ENCODE measurements at places on chromosomes 6 and 20.

- H3K27ac ChIP-seq = no peak overlapping the region
- H3K4me3 ChIP-seq = no peak overlapping the region
- H3K36me3 ChIP-seq = no peaks in the 10 kb centered on the region
- no peak for DNase-seq
- no peaks in the 10 kb centered on the region for H3K27me3 ChIP-seq
Measured at GRCh38 chr6:126152372-126152745, 166.0 kb downstream of the TRMT11 start.

DNA sequence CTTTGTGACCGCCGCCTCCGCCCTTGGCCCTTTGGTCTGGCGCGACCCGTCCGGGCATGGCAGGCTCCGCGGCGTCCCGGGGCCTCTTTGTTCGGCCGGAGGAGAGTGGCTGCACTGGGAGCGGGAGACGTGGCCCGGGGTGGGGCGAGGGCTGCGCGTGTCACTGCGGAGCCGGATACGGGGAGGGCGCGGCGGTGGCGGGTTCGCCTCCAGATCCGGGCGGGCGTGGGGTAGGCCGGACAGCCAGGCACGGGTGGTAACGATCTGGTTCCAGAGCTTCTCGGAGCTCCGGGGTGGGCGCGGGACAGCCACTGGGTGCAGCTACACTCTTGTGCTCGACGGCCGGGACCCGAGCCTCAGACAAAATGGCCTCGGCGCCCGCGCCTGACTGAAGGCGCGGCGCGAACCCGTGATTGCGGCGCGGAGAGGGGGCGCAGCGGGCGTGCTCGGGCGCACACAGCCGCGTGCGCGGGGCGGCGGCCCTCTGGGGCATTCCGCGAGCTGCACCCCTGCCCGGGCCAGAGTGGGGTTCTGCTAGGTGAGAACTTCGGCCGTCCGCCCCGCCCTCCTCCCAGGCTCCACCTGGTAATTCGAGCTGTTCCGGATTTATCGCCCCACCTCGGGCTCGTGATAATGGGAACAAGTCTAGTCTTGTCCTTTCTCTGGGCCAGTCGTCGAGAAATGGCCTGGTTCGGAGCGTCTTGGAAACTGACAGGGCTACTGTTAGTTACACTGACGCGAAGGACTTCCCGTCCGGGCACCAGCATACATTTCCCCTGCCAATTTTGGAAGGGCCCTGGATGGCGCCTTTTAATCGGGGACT is 1.0 kb downstream of the LOC128125822 start:
- H3K27ac ChIP-seq = peak overlapping the region; percentile 99
- no peaks in the 10 kb centered on the region for H3K4me1 ChIP-seq
- DNase-seq = peak; percentile 77
- no peaks in the 10 kb centered on the region for H3K27me3 ChIP-seq
- H3K36me3 ChIP-seq = peaks cover 12% of the 10 kb centered on the region
- H3K4me3 ChIP-seq = peak overlapping the region; percentile 82

DNA sequence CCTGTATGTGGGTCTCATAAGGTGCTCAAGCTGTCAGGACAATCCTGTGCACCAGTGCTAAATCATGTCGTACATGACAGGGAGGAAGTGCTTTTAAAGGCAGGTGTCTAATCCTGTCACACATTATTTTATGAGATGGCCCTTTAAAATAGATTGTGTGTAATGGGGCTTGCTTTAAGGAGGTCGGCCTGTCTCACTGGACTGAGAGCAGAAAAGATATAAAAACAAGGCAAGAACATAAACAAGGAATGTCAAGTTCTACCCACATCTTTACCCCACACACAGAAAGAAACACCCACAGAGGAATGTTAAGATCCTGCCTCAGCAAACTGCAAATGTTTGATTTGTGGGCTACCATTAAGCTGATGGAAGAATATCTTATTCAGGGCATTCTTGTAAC is 279.0 kb downstream of the FOXA2 start:
- H3K36me3 ChIP-seq = no peaks in the 10 kb centered on the region
- H3K27ac ChIP-seq = no peak overlapping the region
- no peaks in the 10 kb centered on the region for H3K27me3 ChIP-seq

- DNase-seq = peak; percentile 44
- no peak overlapping the region for H3K27ac ChIP-seq
- no peaks in the 10 kb centered on the region for H3K36me3 ChIP-seq
- no peaks in the 10 kb centered on the region for H3K27me3 ChIP-seq
- H3K4me3 ChIP-seq = no peak overlapping the region
Measured at GRCh38 chr6:107064579-107065065, 36.6 kb downstream of the MTRES1 start.

DNA sequence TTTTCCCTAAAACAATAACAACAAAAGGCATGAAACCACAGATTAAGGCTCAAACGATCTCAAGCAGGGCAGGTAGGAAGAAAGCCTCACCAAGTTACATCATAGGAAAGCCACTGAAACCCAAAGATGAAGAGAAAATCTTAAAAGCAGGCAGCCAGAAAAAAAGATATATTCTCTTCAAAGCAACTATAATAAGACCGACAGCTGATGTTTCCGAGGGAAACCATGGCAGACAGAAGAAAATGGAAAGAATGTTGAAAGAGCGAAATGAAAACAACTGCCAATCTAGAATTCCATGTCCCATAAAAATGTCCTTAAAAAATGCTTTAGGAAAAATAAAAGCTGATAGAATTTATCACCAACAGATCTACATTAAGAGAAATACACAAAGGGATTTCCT is 161.5 kb upstream of the THBS2 start:
- no peak overlapping the region for H3K4me3 ChIP-seq
- H3K27ac ChIP-seq = no peak overlapping the region
- H3K36me3 ChIP-seq = no peaks in the 10 kb centered on the region
- no peak for DNase-seq
- no peaks in the 10 kb centered on the region for H3K4me1 ChIP-seq

DNA sequence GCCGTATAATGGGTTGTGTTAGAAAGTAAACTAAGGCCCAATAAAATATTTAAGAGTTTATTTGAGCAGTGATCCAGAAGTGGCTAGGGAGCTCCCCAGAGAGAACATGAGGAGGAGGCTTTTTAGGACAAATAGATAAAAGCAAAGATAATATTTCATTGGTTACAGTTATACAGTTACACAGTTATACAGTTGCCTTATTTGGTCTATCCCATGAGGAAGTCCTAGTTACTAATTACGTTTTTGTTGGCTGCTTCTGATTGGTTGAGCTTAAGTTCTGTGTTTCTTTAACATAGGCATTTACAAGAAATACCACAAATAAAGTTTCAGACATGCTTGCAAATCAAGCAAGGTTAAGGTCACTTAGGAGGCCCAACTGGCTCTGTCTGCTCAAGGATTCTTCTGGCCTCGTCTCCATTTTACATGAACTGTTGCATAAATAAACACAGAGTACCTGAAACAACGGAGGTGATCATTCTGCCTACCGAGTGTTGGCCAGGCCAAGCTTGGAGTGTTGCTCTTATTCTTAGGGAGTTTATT is 7.0 kb downstream of the UBD start:
- no peak overlapping the region for H3K27ac ChIP-seq
- no peak for DNase-seq
- no peaks in the 10 kb centered on the region for H3K36me3 ChIP-seq
- H3K27me3 ChIP-seq = no peaks in the 10 kb centered on the region
- no peak overlapping the region for H3K4me3 ChIP-seq

DNA sequence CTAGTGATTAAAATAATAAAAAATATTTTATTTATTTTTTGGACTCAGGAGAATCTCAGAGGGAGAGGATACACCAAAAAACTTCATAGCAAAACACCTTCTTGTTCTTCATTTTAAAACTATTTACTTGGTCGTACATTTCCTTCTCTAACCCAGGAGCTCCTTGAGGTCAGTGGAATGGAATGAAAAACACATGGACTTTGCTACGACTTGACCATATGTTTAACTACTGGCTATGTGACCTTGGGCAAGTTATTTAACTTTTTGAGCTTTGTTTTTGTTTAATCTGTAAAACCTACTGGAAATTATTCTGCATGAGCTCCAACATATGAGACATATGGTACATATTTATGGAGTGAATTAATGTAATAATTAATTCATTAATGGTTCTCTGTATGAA is 1005.5 kb upstream of the CITED2 start:
- no peak overlapping the region for H3K27ac ChIP-seq
- peaks cover 18% of the 10 kb centered on the region for H3K4me1 ChIP-seq
- H3K4me3 ChIP-seq = no peak overlapping the region
- H3K36me3 ChIP-seq = no peaks in the 10 kb centered on the region
- no peaks in the 10 kb centered on the region for H3K27me3 ChIP-seq
- no peak for DNase-seq

- peak overlapping the region; percentile 12 for H3K4me3 ChIP-seq
- no peaks in the 10 kb centered on the region for H3K27me3 ChIP-seq
- no peak for DNase-seq
- H3K4me1 ChIP-seq = no peaks in the 10 kb centered on the region
- no peak overlapping the region for H3K27ac ChIP-seq
Measured at GRCh38 chr6:37006793-37007339, 1.4 kb downstream of the FGD2 start.

DNA sequence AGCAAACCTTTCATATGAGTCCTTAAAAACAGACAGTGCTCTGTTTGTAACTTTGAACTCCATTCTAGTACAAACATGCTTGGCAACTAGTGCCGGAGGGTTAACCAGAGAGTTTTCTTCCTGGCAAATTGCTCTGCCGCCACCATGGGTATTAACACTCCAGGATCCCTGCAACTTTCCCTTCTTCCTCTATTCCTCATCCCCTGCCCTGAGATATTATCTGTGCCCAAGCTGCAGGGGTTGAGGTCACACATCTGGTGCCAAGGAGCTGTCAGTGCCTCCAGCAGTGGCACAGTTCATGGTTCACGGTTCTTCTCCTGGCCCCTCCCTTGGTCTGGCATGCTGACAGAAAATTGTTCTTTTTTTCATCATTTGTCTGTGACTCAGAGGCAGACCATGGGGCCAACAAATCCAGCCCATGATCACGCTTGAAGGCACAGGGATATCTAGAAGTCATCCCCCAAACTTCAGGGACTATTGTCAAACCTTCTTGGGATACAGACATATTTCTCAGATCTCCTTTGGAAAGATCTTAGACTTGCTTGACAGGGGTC is 77.5 kb downstream of the ATXN1 start:
- H3K36me3 ChIP-seq = no peaks in the 10 kb centered on the region
- no peaks in the 10 kb centered on the region for H3K4me1 ChIP-seq
- no peak overlapping the region for H3K4me3 ChIP-seq
- peak overlapping the region; percentile 51 for H3K27ac ChIP-seq
- no peaks in the 10 kb centered on the region for H3K27me3 ChIP-seq

DNA sequence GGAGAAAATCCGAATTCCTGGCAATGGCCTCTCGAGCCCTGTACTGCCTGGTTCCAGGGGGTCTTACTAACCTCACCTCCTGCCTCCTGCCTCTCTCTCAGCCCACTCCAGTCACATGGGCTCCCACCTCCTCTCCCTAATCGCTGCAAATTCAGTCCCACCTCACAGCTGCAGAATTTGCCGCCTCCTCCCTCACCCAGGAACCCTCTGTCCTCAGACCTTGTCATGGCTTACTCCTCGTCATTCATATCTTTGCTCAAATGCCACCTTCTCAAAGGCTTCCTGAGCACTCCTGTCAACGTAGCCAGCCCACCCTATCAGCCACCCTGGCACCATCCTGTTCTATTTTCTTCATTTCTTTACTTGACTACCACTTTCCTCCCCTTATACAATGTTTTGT is 89.0 kb downstream of the SLC2A10 start:
- DNase-seq = no peak
- H3K4me3 ChIP-seq = no peak overlapping the region
- no peak overlapping the region for H3K27ac ChIP-seq
- H3K4me1 ChIP-seq = no peaks in the 10 kb centered on the region
- H3K36me3 ChIP-seq = no peaks in the 10 kb centered on the region

DNA sequence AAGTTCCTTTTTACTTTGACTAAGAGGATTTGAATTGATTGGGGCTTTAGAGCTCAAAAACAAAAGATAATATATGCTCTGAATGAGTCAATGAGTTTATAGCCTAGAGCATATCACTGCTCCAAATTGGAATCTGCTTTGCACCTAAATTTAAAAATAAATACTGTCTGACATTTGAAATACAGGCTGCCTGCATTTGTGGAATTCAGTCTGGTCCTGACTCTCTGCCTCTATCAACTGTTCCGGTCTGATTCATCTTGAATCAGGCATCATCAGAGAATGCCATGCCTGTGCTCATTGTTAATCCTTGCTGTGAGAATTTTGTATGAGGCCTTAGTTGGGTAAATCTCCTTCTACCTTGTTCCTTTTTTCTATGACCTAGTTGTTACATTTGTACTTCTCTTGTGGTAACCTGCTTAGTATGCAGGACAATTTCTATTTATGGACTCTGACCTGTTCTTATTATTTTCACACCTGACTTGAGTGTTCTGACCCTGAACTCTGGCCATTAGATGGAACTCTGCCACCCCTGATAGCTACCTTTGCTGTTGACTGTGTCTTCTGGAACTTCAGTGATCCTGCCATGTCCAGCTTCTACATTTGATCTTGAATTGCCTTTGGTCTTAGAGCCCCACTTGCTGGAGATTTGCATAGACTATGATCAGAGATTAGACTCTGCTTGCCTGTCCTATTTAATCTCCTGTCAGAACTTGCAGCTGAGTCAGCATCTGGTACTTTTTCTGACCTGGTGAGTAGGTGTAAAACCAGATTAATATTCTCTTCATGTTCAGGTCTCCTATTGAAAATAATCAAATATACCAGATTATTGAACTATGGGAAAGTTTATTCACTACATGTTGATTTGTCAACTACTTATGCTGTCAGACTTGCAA is 442.7 kb upstream of the HS3ST5 start:
- DNase-seq = no peak
- H3K4me3 ChIP-seq = no peak overlapping the region
- no peaks in the 10 kb centered on the region for H3K36me3 ChIP-seq
- no peak overlapping the region for H3K27ac ChIP-seq

DNA sequence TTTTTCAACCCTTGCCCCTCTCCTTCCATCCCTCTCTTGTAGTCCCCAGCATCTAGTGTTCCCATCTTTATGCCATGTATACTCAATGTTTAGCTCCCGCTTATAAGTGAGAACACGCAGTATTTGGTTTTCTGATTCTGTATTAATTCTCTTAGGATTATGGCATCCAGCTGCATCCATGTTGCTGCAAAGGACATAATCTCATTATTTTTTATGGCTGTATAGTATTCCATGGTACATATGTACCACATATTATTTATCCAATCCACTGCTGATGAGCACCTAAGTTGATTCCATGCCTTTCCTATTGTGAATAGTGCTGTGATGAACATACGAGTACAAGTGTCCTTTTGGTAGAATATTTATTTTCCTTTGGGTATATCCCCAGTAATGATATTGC is 66.8 kb downstream of the UNC5CL start:
- H3K4me1 ChIP-seq = no peaks in the 10 kb centered on the region
- no peak overlapping the region for H3K4me3 ChIP-seq
- no peaks in the 10 kb centered on the region for H3K27me3 ChIP-seq
- H3K27ac ChIP-seq = no peak overlapping the region

DNA sequence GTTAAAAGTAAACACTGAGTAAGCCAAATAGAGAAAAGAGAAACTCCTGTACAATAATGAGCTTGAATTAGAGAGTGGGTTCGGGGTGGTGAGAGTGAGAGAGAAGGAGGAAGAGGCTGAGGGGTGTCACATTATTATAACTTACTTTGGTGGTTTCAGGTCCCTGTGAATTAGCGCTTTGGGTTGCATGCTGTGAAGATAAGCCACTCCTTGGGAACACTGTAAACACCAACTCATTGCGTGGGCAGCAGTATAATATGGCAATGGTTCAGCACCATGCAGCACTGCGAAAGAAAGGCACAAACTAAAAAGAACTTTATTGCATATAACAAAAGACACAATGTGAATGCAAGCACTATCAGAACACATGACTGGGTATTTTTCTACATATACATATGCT is 26.9 kb downstream of the MAP3K7 start:
- peaks cover 21% of the 10 kb centered on the region for H3K36me3 ChIP-seq
- no peaks in the 10 kb centered on the region for H3K27me3 ChIP-seq
- H3K27ac ChIP-seq = no peak overlapping the region
- DNase-seq = no peak
